Substantia nigra (tissue), 51 donors: ENCODE measurements at places on chromosomes 6 and 20.

GRCh38 chr6:126170433-126170832 is 169.5 kb upstream of the CENPW start:
- no peak for DNase-seq

DNA sequence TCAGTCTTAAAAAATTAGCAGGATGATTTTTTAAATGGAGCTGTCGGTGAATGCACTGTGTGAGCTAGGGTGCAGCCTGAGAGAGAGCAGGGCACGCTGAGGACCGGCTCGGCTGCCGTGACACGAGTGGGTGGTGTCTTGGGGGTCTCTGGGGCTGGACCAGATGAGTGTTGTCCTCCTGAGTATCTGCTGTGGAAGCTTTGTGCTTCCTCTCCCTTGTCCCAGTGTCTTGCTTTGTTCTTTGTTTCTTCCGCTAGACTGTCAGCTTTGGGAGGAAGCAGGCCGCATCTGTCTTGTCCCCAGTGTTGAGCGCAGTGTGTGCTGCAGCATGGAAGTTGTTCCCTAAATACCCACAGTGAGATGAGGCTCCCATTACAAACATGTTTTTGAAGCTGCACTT is 89.4 kb downstream of the RTN4IP1 start:
- DNase-seq: no peak

DNA sequence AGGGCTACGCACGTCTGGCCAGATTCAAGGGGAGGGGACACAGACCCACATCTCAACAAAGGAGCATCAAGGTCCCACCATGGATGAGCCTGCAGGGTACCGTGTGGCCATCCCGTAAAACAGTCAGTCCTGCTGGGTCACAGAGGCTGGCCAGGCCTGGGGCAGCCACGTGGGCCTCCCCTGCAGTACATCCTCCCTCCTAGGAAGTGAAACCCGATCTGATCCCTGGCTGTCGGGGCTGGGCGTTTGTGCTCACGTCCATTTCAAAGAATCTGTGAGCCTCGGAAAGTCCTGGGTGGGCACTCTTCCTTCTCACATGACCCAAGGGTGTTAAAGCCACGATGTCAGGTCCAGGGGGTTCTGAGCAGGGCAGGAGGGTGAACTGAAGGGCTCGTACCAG is 14.3 kb downstream of the SULF2 start:
- no peak for DNase-seq

GRCh38 chr20:7950387-7950786 is 10.1 kb upstream of the HAO1 start:
- no peak for DNase-seq

DNA sequence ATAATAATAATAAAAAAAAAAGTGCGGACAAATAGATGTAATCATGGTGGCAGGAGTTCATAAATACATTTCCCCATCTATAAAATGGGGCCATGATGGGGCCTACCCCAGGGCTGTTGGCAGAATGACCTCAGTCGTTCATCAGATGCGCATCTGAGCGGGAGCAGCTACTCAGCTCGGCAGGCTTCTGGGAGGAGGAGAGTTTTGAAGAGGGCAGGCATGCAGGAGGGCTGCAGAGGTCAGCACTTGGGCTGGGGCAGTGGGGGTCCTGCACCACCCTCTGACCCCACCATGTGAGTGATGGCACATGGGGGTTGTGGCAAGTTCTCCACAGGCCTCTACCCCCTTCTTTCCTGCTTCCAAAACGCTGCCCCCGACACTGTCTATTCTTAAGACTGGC is 373.5 kb downstream of the ZFAND3 start:
- no peak for DNase-seq

GRCh38 chr6:25337431-25337830 is 58.3 kb downstream of the CARMIL1 start:
- DNase-seq: no peak

- no peak for DNase-seq
Observed at GRCh38 chr20:49477200-49477599, 5.3 kb downstream of the KCNB1 start.

GRCh38 chr6:34491091-34491430 is 25.2 kb downstream of the PACSIN1 start:
- no peak for DNase-seq

- no peak for DNase-seq
Observed at GRCh38 chr6:103895136-103895535, 964.6 kb downstream of the HACE1 start.

GRCh38 chr20:35871259-35871771 is 83.0 kb downstream of the SCAND1 start:
- no peak for DNase-seq

DNA sequence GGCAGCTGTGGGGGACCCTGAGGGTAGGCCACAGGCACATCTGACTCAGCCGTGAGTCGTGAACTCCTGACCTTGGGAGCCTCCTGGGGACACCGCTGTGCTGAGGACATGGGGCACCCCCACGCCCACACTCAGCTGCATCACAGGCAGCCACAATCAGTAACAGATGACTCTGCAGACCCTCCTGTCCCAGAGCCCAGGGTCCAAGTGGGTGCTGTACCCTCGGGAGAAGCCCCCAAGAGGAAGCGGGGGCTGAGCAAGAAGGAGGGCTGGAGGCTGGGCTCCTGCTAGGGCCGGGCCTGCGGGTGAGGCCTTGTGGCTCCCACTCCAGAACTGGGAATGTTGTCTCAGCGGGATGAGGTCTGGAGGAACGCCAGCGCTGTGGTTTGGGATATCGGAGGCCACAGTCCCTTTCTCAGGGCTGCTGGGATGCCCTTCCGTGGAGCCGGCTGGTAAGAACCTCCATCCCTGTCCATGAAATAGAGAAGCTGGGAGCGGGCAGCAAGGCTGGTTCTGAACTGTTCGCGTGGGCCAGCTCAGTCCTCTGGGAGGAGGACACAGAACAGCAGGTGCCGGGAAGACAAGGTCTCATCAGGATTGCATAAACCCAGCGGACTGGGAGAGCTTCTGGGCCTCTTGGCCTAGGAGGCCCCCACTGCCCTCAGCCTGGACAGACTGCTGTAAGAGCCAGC is 3.1 kb upstream of the LAMA5 start:
- no peak for DNase-seq

DNA sequence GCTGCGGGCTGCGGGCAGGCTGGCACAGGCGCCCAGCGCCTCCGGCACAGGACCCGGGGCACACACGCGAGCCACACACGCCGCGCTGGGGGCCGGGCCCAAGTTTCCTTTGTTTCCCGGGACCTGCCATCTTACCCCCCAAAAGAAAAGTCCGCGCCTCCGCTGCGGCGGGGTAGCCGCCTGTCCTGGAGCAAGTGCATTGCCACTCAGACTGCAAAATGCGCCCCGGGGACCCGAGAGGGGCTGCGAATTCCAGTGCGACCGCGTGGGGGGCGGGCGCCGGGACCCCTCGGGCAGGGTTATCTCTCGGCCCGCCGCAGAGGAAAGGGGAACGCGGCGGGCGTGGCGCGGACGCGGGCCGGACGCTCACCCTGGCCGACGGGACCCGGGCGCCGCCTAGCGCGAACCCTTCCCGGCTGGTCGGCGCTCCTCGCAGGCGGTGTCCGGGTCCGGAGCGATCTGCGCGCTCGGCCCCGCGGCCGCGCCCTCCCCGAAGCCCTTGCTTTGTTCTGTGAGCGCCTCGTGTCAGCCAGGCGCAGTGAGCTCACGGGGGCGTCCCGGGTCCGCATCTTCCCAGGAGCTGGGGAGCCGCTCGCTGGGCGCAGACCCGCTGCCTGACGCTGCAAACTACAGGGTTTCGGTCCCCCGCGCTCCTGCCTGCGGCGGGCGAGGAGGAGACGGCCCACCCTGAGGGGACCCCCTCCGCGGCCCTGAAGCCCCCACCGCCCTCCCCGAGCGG is 639 bp upstream of the CD24 start:
- no peak for DNase-seq

- no peak for DNase-seq
Observed at GRCh38 chr6:8939615-8940014, 504.3 kb upstream of the SLC35B3 start.

DNA sequence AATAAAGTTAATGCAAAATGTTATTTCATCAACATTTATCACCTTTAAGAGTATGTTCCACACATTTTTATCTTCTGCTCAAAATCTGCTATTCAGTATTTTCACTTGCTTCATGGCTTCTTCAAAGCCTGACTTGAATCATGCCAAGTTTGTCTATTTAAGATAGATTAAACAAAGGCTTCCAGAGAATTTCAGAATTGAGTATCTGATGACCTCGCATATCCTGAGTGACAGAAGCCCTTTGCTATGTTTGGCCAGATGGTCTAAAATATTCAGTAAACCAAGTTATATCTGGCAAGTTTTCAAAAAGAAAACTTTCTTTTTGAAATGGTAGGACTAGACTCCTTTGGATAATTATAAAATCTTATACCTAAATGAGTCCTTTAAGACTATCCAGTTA is 348.9 kb upstream of the KCNQ5 start:
- DNase-seq: no peak

- no peak for DNase-seq
Observed at GRCh38 chr6:40371621-40372020, 215.5 kb downstream of the LRFN2 start.

DNA sequence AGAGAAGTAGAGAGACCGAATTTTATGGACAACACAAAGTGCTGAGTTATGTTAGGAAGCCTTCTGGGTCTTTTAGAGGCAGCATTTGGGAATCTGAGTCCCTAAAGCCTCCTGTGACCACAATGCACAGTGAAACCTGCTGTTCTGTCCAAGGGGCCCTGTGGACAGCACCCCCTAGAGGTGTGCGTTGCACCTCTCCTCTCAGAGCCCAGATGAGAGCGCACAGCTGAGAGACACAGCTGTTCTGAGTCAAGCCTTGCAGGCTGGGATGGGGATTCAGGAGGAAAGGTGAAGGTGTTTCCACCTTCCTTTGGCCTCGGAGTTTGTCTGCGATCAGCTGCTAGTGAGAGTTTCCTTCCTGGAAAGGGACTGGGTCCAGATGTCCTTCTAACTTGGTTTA is 13.0 kb downstream of the PCK1 start:
- no peak for DNase-seq

DNA sequence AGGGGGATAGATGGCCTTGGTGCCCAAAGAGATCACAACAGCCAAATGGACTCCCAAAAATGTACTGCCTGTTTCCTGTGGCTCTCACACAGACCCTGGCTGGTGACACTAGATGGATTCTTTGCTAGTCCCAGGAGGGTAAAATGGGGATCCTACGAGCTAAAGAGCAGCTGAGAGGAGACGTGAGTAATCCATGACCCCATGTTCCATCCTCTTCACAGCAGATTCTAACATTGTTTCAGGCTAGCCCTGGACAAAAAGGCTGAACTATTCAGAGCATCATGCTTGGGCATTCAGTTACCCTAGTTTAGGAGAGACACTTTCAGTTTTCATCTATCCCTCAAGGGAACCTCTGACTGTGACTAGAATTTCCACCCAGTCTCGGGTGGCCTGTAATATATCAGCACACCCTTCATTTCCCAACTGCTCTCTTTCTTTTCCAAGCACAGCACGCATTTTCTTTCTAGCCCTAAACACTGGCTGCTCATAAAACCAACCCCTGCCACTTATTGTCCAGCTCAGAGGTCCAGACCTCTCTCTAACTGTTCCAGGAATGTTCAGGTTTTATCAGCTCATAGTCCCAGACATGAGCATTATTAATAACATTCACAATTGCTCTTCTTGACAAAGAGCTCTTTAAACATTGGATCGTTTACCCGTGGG is 48.5 kb downstream of the SLC22A1 start:
- DNase-seq: no peak

DNA sequence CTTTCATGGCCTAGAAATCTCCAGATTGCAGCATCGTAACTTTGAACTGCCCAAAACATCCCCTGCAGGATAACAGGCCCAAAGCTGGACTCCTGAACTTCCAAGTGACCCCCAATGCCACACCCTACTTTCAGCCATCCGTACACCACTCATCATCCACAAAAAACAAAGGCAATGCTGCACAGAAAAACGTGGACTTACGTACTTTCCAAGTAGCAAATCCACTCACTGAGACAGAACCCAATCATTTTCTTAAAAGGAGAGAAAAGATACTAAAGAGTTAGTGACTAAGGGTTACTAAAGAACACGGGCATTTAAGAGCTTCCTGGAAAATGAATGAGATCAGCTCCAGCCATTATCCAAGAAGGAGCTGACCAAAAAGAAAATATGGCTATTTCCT is 211.0 kb downstream of the WDR27 start:
- no peak for DNase-seq

- DNase-seq: no peak
Observed at GRCh38 chr6:148455225-148455624, 112.6 kb downstream of the SASH1 start.

DNA sequence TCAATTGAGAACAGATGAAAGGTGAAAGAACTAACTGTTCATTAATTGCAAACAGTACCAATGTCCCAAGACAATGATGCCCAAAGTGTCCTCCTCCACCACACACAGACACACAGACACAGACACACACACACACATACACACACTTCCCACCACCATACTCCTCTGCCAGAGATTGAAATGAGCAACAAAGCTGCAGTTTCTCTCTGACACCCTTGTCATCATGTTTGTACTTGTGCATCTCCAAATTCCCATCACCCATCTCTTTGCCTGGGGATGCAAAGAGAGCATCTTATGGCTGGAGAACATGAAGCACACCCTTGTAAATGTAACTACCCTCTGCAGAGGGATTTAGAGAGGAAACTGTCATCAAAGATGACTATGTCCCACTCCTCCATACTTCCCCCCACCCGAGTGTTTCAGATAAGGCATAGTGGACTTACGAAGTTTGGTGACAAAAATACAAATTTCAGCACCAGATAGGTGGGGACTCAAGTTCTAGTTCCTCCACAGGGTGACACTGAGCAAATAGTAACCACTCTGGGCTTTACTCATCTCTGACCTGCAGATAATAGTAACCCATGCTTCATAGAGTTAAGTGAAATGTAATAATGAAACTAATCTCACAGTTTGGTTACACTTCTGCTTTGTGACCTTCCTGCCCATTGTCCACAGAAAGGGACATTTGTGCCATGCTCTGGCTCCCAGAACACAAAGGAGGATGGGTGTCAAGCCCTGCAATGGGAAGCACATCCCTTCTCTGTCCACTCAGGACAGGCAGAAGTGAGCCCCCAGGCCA is 8.7 kb downstream of the MAFB start:
- DNase-seq: no peak

GRCh38 chr6:132122871-132123270 is 171.7 kb upstream of the CCN2 start:
- no peak for DNase-seq

DNA sequence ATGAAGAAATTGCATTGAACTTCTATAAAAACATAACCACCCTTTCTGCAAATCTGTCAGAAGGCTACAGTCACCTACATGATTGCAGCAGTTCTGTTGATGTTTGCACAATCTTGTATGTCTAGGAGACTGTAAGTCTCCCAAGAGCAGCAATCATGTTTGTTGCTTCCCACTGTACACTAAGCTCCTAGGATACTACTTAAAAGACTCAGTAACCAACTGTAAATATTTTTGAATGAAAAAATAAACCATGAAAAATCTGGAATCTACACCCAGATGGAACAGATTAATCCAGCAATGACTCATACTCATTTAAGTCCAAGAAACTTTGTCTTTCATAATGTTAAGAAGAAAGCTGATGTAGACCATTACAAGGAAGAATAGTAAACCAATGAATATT is 168.5 kb upstream of the ATXN1 start:
- DNase-seq: no peak
